ENCODE measurements at places on chromosomes 7 and 10.
A peak's percentile ranks its signal among the peaks of the same experiment; 100 is the strongest.

DNA sequence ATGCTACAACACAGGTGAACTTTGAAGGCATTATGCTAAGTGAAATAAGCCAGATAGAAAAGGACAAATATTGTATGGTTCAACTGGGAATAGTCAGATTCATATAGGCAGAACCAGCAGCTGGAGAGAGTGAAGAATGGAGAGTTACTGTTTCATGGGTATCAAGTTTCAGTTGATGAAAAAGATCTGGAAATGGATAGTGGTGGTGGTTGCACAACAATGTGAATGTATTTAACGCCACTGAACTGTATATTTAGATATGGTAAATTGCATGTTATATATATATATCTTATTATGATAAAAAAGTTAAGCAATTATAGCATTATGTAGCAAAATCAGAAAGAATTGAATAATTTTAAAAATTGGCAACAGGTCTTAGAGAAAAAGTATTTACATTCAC lies 3.9 kb downstream of the LMBR1 start:
- no peak for DNase-seq

DNA sequence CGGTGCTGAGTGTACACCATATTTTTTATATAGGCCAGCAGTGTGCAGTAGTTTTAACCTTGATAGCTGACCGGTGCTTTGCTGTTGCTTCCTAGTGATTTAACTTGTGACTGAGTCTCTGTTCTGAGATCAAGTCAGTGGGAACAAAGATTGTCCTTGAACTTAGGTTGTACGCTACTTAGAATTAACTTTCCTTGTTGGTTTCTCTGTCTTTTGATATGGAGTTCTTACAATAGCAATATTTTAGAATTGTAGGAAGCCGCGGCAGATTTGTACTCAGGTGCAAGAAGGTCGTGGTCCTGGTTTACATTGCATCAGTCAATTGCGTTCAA lies 1.3 kb downstream of the DDX21 start:
- no peak for DNase-seq

- DNase-seq: no peak
Measured at GRCh38 chr10:89633484-89633883, 11.6 kb downstream of the PANK1 start.

- no peak for DNase-seq
Measured at GRCh38 chr10:83448013-83448412, 691.3 kb upstream of the GHITM start.

GRCh38 chr7:50842041-50842440 lies 59.3 kb upstream of the GRB10 start:
- DNase-seq: no peak

GRCh38 chr10:31399631-31400030 lies 80.6 kb downstream of the ZEB1 start:
- DNase-seq: no peak

DNA sequence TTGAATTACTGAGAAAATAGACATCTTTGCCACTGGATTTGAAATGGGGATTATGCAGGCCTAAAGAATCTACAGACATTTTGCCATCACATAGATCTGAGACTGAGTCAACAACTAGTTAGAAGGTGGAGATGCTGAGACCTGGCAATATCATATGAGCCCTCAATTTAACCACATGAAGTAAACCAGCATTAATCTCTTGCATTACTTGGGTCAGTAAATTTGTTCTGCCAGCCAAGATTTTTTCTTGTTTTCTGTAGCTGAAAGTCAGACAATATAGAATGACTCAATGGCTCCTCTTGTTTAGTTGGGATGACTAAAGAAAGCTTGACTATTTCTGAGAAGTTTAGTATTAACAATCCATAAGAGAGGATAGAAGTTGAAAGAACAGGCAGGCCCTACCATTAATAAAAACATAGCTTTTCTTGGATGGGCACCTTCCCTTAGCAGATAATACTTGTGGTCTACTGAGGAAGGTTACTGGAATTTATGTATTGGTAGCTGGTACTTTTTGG lies 396.7 kb upstream of the SORCS1 start:
- DNase-seq: no peak

GRCh38 chr7:32347244-32347828 lies 142.8 kb downstream of the LSM5 start:
- DNase-seq: no peak

DNA sequence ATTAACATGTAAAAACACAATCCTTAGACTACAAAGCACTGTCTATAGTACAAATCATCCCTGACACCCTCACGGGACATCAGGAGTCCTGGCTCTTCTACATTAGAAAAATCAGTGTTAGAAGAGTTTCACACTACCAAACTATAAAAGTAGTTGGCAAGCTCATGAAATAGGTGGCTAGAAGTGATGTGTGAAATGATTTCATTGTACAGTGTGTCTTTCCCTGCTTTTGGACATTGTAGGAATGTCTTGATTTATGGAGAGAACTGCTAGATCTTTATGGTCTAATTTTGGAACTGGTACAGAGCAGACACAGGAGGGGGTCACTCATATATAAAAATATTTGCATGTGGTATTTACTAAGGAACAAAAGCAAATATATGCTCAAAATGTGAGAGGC lies 33.2 kb downstream of the SEMA3A start:
- DNase-seq: no peak

GRCh38 chr10:130748409-130749057 lies 563.0 kb downstream of the TCERG1L start:
- DNase-seq: no peak

GRCh38 chr7:26156451-26157420 lies 4.7 kb downstream of the NFE2L3 start:
- peak; percentile 18 for DNase-seq

DNA sequence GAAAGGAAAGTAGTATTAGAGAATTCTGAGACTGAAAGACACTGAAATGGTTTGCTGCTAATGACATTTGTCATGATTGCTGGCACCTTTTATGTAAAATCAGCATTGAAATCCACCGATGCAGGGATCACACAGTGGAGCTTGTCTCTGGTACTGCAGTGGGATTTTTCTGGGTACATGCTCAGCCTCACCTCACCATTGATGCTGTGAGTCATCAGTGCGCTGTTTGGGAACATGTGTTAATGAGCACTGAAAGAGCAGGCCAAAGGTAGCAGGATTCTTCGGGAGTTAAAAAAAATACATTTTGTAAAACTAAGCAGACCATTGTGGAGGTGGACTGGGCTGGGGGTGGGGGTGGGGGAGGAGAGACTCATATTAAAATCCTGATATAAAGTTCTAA lies 174.9 kb downstream of the CREB5 start:
- no peak for DNase-seq

GRCh38 chr10:30758338-30758737 lies 128.8 kb upstream of the LYZL2 start:
- DNase-seq: no peak

GRCh38 chr10:28897617-28898464 lies 220.5 kb downstream of the BAMBI start:
- DNase-seq: no peak

- no peak for DNase-seq
Measured at GRCh38 chr10:127618797-127619196, 69.7 kb downstream of the NPS start.
